NCI-H1436 (cell line): ENCODE measurements at places on chromosomes 1 and 21.

GRCh38 chr1:111217183-111217910 lies 10.2 kb upstream of the CHI3L2 start:
- no peak for DNase-seq

GRCh38 chr1:243351337-243351736 lies 95.5 kb downstream of the SDCCAG8 start:
- DNase-seq = no peak

DNA sequence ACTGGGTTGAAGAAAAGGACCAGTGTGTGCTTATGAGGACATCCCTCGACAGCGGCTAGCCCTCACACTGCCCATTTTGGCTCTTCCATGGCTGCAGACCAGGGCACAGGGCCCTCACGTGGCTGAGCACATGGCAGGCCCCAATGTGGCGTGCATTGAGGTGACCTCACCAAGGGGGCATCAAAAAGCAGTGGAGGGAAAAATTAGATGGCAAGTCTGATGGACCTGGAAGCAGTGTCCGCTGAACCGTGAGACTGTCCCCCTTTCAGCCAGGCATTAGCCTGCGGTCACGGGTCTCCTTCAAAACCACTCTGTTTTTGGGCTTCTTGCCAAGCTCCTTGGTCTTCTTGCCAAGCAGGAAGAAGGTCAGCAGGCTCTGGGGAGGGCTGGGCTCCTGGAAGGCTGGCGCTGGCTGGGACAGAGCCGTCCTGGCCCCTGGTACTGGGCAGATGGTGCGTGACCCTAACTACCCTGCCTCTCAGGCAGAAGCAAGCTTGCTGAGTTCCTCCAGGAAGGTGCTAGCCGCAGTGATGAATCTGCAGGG lies 30.8 kb downstream of the TRIM67 start:
- DNase-seq = no peak

DNA sequence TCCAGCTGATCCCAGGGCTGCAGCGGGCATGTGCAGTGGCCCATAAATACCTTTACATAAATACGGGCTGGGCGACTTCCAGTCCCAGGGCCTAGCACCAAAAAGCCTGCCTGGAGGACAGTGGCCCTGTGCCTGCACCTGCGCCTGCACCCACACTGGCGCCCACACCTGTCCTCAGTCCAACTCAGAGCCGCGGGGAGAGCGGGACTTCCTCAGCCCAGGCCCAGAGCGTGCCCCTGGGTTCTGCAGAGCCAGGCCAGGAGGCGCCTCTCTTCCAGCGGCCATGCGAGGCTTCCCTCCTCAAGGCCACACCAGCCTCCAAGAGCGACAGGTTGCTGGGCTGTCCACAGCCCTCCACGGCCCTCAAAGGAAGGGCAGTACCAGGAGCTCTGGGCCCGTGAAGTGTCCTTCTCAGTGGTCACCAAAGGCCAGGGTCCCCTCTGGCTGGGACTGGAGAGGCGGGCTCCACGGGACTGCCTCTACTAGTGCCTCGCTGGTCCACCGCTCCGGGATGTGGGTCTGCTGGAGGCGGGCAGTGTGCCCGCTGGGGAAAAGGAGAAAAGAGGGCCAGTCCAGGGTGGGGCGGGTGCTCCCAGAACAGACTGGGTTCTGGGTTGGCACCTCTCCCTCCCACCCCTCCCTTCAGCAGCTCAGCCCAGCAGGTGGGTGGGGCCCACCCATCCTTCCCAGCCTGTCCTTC lies 35.7 kb downstream of the ARHGEF16 start:
- DNase-seq = no peak

DNA sequence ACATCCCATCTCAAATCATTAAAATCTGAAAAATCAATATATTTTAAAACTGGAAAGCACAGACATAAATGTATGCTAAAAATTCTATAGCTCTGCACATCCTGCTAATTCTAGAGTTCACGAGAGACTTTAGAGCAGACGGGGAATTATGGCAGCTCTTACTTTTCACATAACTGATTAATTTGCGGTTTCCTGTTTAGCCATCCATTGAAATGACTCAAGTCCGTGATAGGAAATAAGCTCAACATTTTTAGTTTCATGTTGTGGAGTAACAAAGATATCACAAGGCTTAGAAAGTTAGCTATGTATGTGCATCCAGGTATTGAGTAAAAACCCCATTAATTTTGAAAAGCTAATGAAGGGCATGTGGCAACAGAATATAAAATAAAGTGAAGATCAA lies 123.2 kb downstream of the SMYD2 start:
- no peak for DNase-seq

GRCh38 chr1:223143537-223144248 lies 645 bp upstream of the TLR5 start:
- peak; percentile 89 for DNase-seq
